ENCODE measurements at places on chromosomes 5 and 9.

DNA sequence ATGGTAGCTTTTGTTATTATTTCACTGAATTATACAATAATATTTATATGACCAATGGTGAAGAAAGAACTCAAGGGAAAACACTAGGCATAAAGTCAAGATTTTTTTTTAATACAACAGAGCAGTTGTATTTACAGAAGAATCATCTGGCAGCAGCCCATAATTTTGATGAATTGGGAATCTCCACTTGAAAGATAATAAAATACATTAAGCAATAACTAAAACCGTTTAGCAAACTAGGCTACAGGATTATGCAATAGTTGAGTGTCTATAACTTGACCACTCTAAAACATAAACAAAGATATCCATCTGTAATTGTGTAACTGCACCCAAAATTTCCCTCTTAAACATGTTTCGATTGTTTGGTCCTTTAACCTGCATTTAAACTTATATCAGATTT is 80.8 kb downstream of the SNCAIP start:
- no peak for ATAC-seq

DNA sequence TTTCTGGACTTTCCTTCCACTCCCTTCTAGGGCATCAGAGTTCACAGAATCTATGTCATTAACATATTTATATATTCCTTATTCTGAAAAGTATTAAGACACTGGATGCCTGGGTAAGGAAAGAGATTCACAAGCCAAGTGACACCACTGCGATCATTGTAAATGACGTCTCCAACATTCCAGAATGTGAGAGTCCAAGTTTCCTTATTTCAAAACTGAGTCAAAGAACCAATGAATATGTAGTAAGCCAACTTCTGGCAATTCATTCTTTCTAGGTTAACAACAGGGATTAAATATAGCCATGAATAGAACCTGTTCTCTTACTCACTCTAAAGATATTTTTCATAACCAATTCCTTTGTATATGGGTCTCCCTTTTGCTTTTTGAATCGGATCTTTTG is 18.1 kb downstream of the RAI14 start:
- ATAC-seq, result peak; percentile 74

DNA sequence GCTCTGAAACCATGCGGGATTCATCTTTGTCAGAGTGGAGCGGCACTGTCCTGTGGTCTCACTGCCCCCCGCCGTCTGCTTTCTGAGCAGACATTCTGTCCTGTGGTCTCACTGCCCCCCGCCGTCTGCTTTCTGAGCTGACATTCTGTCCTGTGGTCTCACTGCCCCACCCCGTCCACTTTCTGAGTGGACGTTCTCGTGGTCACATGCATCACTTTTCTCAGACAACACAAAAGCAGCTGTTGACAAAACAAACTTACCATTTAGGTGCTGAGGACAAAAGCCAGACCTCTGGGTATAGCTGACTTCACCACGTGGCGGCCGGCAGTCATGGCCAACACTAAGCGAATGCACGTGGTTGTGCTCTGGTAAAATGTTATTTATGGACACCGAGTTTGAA is 2.8 kb downstream of the LRRC14B start:
- no peak for ATAC-seq

DNA sequence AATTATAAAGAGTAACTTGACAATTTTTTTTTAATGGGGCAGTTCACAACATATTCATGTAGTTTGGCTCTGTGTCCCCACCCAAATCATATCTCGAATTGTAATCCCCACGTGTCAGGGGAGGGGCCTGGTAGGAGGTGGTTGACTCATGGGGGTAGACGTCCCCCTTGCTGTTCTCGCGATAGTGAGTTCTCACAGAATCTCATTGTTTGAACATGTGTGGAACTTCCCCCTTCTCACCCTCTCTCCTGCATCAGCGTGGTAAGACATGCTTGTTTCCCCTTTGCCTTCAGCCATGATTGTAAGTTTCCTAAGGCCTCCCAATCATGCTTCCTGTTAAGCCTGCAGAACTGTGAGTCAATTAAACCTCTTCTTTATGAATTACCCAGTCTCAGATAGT is 40.7 kb downstream of the FBXW11 start:
- ATAC-seq, result no peak

GRCh38 chr5:16550316-16550952 is 66.4 kb downstream of the RETREG1 start:
- peak; percentile 77 for ATAC-seq

DNA sequence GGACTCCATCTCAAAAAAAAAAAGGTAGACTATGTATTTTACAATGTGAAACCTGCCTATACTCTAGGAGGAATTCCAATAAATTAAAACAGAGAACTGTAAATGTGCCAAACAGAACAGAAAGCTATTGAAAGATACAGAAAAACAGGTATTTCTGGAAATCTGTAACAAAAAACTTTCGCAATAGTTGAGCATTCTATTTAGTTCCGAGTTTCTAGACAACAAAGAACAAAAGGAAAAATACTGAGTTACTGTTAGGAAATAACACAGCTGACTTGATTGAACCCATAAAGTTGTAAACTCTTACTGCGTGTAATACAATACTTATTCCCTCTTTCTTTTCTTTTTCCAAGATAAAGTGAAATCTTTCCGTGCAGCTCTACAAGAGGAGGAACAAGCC is 18.6 kb downstream of the DIMT1 start:
- ATAC-seq, result no peak

DNA sequence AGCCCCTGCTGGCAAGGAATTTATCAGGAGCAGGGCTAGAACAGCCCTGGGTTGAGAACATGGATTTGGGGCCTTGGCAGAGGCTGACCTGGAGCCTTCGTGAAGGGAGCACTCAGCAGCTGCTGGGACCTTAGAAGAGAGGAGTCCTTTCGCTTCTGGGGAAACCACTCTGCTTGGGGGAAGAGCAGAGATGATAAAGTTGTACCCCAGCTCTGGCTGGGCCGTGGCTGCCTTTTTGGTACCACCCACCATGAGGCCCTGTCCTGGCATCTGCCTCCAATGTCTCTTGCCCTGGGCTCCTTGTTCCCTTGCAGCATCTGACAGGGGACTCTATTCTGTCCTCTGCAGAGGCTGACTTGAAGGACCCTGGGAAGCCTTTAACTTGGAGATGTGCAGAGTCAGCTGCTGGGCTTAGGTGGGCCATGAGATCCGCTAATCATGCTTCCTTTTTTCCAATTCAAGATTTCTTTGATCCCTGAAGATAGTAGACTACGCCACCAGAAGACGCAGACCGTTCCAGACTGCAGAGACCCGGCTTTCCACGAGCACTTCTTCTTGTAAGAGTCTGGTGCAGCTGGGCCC is 20.2 kb downstream of the RGS3 start:
- no peak for ATAC-seq

- no peak for ATAC-seq
Observed at GRCh38 chr9:114006931-114007691, 71.0 kb downstream of the AMBP start.

DNA sequence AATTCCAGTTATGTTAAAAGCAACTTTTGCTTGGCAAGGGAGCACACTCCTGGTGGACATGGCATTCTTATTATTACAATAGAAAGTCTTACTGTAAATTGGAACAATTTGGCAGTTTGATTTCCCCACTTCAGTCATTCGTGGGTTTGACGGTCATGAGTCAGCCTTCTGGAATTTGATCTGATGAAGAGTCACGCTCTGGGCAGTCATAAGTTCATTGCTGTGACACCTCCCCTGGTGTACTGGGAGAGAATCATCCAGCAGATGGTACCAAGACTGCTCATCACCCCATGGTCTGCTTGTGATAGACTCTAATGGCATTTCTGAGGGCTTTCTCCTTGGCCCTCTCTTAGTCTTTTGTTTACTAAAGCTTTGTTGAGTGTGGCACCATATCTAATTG is 53.8 kb downstream of the GLRA1 start:
- no peak for ATAC-seq

- ATAC-seq, result no peak
Observed at GRCh38 chr5:14816374-14816998, 55.1 kb downstream of the ANKH start.

DNA sequence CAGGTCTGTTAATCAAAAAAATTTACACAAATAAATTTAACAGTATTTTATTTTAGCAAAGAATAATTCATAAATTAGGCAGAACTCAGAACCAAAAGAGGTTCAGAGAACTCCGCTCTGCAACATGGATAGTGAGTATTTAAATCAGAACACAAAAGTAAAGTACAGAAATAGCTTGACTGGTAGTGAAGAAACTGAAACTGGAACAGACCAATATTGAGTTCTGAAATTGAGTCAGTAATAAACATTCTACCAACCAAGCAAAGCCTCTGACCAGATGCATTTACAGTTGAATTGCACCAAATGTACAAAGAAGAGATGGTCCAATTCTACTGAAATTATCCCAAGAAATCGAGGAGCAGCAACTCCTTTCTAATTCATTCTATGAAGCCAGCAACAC is 1542.8 kb downstream of the EFNA5 start:
- no peak for ATAC-seq

- ATAC-seq, result no peak
Observed at GRCh38 chr9:130320723-130321481, 55.3 kb downstream of the HMCN2 start.

DNA sequence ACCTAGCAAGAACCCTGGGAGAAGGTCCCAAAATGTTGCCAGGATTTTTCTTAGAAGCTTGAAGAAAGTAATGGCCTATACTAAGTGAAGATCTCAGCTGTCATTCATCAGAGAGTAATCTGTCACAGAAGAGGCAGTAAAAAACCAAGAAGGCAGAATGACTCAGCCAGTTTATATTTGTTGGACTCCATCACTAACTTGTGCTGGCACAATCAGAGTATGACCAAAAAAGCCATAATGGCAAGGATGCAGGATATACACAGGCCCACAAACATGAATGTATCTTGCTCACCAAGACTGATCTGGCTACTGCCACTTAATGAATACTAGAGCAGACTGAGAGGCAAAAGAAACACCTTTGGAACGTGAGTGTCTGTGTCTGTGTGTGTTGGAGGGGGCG is 104.0 kb upstream of the POU5F2 start:
- ATAC-seq, result no peak

DNA sequence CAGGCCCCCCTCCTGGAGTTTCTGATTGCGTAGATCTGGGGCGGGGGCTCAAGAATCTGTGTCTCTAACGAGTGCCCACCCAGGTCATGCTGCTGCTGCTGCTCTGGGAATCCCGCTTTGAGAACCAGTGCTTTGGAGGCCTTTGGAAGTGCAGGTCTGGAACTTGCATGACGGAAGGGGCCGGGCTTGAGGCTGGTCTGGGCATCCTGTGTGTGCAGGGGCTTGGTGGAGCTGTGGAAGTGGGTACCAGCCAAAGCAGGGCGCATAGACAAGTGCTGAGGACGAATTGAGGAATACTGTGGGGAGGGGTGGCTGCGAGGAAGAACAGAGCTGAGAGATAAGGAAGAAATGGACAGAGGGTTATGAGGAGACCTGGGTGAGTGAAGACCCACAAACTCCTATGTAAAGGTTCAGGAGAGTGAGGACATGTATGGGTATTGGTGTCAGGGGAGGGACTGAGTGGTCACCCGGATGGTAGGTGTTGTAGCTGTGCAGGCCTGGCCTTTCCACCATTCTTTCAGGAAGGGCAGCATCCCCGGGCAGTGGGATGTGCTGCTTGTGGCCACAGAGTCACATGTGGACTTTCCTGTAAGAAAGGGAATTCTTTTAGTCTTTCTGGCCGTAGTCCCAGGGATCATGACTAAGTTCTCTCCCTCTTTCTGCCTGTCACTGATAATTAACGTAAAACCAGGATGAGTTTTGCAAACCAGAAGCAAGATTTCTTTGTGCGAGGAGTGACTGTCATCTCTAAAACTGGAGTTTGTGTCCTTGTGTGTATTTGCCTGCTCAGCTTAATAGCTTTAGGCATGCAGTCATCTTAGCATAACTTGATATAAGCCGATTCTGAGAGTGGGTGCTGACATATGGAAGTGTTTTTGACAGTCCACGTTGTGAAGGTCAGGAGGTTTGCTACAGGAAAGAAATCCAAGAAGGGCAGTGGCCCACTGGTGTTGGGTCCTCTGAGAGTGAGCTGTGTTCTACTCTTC is 43.3 kb upstream of the TJP2 start:
- ATAC-seq, result peak; percentile 84

- ATAC-seq, result no peak
Observed at GRCh38 chr9:91663858-91664257, 240.2 kb upstream of the NFIL3 start.

DNA sequence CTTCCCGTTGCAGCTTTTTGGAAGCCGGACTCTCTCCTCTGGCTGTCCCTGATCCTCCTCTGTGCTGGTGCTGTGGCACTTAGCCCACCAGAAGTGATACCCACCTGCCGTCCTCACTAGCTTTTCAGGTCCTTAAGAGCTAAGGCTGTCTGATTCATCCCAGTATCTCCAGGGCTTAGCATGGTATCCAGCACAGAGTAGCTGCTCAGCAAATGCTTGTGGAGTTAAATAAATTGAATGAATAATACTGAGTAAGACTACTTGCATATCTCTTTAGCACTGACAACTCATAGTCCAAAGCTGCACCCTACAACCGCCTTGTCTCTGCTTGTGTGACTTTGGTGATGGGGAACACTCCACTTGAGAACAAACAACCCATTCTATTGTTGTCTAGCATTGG is 7.7 kb upstream of the XPA start:
- no peak for ATAC-seq

DNA sequence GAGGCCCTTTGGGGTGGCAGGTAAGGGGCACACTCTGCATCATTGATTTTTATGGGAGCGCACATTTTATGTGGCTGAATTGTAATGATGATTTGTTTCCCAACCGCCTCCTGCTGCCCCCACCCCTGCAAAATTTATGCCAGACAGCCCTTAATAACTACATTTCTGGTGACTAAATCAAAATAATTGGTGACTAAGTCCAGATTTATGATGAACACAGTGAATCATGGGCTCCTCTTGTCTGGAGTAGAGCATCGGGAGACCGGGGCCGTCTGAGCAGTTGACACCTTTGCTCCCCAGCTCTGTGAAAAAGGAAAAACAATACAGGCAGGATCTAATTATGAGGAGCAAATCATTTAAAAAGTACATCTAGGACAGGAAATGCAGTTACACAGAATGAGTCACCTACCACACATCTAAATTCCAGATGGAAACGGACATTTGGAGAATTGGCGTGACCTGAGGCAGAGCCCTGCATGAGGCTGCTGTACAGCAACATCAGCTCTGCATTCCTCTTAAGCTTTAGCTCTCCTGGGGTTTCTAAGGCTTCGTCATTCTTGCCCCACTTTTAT is 58.9 kb downstream of the DOCK2 start:
- peak; percentile 90 for ATAC-seq
